Activated CD8-positive, alpha-beta memory T cell treated with anti-CD3 and anti-CD28 coated beads for 1 hour (primary cell): ENCODE measurements at places on chromosomes 3 and 15.

DNA sequence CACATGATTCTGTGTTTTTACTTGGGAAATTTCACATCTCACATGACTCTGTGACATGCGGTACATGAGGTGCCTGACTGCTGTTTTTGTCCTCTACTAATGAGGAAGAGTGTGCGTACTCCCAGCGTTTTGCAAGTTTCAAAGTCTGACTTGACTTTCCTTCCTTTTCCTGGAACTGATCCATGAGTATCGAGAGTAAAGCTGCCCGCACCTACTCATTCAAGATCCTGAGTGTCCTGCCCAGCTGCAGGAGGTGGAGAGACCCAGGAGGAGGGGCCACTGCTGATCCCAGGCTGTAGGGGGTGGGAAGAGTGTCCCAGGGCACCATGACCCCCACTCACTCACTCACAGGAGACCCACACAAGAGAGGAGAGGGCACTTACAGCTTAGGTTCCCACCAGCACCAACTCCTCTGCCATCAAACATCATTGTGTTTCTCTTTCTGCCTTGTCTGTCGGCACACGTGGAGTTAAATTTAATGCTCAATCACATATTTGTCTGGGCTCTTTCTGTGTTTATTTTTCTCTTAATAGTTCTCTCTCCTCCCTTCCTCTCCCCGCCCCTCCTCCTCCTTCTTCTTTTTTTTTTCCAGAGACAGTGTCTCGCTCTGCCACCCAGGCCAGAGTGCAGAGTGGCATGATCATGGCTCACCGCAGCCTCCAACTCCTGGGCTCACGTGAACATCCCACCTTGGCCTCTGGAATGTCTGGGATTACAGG, 1.4 kb downstream of the CCR5AS start:
- DNase-seq, result no peak

- no peak for DNase-seq
Measured at GRCh38 chr15:28107111-28107903, 8.2 kb upstream of the OCA2 start.

GRCh38 chr3:66220602-66221377, at the start of gene SLC25A26:
Gene SLC25A26, plus strand, starts transcription at chr3:66221001. Its CDS starts 94 bp downstream, at chr3:66221095.
- peak; percentile 91 for DNase-seq

DNA sequence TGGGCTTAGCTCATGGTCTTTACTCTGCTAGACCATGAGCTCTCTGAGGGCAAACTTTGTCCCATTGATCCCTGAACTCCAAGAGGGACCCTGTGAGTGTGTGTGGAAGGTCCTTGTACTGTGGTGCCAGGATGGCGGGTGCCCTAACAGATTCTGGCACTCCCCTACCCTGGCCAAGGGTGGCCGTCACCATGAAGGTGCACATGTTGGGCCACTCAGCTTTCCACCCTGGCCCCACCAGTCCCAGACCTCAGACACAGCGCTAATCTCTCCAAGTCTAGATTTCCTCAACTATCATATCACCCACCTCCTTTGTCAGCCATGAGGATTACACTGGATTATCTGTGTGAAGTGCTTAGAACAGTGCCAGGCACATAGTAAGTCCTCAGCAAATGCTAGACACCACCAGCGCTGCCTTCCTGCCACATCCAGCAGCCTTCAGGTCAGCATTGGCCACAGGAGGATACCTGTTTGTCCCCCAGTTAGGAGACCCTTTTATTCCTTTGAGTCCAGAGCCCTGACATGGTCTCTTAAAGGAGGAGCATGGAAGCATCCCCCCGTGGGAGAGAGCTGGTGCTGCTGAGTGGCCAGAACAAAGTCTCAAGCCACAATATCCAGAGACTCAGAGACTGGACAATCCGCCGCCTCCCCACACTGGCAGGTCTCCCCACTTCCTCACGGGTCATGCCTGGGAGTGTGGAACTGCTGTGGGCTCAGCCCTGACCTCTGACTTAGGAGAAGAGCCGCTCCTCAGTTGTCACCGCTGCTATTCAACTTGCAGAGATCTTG, 44.5 kb upstream of the SLCO2A1 start:
- no peak for DNase-seq

DNA sequence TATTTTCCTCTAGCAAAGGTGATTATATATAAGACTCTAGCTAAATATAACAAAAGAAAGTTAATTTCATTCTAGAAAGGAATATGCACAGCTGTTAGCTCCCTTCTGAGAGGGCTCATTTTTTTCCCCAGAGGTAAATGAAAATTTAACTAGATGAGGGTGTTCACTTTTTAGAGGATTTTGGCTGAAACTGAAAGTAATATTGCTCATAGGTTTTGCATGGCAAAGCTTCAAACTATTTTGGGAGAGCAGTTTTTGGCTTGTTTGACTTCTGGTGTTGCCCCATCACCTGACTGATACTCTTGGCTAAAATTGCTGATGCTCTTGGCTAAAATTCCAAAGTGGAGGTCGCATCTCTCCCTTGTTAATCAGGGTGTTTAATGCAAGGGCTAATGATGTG, 311.9 kb downstream of the EDEM1 start:
- DNase-seq, result no peak

DNA sequence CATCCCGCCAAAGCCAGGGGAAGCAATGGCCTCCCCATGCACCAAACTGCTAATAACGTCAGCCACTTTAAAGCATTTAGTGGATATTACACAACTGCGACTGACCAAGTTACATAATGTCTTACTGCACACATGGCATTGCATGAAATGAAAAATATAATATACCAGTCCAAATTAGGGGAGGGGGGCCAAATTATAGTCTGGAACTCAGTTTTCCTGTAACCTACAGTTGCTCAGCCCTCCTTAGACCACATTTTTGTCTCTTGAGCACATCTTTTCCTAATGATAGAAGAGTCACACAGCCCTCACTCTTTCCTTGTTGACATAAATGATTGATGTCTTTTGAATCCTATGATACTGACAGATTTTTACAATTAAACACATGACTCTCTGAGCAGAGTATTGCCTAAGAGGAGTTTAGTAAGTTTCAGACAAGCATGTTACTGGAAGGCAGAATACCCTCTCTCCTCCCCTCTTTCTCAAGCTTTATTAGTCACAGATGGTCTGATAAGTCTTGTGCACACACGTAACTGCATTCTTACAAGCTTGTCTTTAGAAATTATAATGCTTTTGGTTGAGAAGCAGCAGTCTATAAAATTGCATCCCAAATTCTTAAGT, 1.1 kb upstream of the PLD1 start:
- no peak for DNase-seq

DNA sequence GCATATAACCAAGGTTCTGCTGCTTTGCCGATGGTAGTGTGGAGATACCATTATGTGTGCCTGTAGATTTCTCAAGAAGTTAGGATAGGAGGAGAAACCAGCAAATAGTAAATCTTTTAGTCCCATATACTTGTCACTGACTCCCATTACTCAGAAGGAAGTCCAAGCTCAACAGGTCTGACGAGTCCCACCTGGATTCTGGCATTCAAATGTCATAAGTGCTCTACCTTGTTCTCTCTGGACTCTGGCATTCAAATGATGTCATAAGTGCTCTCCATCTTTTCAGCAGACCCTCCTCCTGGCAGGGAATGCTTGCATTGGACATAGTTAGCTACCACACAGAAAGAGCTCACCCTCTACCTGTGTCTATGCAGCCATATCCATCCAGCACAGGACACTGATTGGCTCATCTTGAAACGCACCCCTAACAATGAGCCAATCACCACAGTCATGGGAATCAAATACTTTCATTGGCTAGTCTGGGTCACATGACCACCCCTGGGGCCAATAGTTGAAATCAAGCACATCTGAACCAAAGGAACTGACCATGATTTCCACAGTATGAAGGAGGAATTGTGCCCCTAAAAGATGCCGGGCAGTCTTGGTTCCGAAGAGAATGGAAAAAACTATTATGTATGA, 205.0 kb upstream of the ADAMTS9 start:
- DNase-seq, result no peak

DNA sequence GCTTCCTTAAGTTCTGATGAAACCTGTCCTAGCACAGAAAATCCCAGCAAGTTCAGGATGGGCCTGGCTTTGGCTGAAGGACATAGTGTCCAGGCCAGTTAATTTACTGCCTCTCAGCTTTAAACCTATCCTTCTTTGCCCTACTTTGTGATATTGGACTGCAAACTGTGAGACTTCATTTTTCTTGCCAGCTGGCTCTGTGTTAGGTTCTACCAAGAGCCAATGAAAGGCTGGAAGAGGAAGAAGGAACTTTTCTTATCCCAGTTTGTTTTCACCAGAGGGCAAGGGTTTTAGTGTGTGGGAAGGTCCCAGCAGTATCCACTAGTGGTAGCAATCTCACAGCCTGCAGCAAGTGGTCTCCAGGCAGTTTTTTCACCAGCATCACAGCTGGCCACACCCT, 18.2 kb downstream of the DCUN1D1 start:
- no peak for DNase-seq

- no peak for DNase-seq
Measured at GRCh38 chr15:56960116-56960515, 41.7 kb downstream of the TCF12 start.

DNA sequence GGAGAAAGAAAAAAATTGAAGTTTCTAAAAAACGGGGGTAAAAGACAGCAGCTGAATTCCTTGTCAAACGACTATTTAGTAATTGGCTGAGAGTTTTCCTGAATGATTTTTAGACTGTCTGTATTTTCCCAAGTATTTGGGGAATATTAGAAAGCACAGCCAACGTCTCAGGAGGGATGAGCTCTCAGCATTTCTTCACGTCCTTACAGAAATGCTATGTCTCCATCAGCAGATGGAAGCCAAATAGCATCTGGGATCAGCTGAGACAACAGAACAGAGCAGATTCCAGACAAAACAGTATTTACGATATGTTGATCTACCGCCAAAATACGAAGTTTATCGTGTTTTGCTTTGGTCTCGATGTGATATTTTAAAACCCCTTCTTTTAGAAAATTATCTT, 5.3 kb upstream of the TMC3 start:
- DNase-seq, result no peak

- no peak for DNase-seq
Measured at GRCh38 chr3:133112666-133113065, 74.5 kb downstream of the TMEM108 start.

GRCh38 chr3:23193831-23194230, 9.3 kb upstream of the UBE2E2 start:
- no peak for DNase-seq

DNA sequence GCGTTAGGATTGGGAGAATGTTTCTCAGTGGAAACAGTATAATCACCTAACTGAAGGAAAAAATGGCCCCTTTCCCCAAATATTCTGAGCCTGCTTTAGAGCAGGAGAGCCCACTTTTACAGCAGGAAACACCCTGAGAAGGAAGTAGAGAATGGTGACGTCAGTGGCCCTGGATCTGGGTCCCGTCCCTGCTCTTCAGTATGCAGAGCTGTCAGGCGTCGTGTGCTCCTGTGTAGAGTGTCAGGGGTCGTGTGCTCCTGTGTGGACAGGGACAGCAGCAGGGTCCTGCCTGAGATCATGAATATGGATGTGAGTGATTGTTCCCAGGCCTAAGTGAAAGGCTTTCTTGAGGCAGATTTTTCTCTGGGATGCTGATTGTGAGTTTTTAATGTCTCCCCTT, 45.2 kb downstream of the CGNL1 start:
- DNase-seq, result no peak

DNA sequence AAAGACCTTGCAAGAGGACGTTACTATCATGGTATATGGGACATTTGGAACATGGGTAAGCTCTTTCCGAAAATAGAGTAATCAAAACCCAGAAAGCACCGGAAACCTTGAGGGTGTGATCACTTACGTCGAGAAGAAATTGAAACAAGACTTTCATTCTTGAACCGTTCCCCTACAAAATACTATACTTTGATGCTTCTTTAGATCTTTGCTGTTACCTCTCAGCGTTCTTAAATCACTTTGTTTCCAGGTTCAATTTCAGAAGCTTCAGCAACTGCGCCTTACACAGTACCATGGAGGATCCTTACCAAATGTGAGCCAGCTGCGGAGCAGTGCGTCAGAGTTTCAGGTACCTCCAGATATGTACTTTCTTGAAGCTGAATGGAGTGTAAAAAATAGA, 10.1 kb downstream of the CRTC3 start:
- DNase-seq, result no peak

DNA sequence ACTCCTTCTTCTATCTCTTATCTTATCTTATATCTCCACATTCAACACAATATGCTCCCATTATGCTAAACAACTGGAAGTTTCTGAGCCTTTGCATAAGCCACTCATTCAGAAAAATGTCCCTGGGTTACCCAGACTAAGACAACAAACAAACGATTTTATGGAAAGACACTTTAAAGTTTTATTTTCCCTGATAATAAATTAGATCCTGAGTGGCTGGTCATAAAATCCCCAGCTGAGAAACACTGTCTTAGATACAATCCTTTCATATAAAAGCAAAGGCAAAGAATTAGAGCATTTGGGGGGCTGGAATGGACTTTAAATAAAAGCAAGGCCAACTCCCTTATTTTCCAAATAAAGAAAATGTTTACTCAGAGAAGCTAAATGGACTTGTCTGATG, 322.3 kb downstream of the GBE1 start:
- no peak for DNase-seq

DNA sequence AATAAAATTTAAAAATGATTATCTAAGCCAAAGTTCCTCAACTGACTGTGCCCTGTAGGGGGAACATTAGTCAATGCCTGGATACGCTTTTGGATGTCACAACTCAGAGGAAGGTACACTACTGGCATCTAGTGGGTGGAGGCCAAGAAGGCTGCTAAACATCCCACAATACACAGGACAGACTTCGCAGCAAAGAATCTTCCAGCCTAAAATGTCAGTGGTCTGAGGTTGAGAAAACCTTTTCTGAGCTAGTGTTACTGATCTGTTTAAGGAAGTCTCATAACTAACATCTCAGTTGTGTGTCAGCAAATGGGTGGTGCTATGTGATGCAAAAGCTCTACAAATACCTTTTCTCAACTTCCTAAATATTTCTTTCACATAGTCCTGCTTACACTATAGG, 20.9 kb upstream of the LDHAL6B start:
- no peak for DNase-seq

GRCh38 chr15:58165661-58166060, 27.5 kb downstream of the AQP9 start:
- no peak for DNase-seq
